ENCODE measurements at places on chromosomes 2 and 18.

GRCh38 chr2:233060501-233060979, 398 bp downstream of the INPP5D start:
- no peak for DNase-seq

- DNase-seq: no peak
Measured at GRCh38 chr18:23386317-23386716, 66.8 kb upstream of the RIOK3 start.

- no peak for DNase-seq
Measured at GRCh38 chr2:170685591-170685990, 29.5 kb upstream of the SP5 start.

- no peak for DNase-seq
Measured at GRCh38 chr2:43267381-43267780, 41.0 kb upstream of the ZFP36L2 start.

DNA sequence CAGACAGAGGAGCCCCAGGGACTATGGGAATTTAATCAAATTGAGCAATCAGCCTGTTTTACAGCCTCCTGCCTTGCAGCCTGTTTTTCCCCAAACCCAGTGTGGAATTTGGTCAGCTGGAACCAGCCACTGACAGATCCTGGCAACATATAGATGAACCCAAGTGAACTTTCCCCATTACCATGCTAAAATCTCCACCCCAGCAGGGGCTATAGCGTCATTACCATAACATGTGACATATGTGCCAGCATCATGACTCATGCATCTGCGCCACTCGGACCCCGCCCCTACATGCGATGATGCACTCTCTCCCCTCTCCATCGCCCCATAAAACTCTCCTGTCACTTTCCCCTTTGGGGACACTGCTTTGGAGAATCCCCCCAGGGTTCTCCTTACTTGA, 17.3 kb upstream of the FEZ2 start:
- no peak for DNase-seq

- DNase-seq: no peak
Measured at GRCh38 chr2:50613161-50613560, 418.8 kb downstream of the NRXN1 start.

GRCh38 chr2:140274891-140275290, 1494.7 kb upstream of the NXPH2 start:
- DNase-seq: no peak

- DNase-seq: no peak
Measured at GRCh38 chr18:50961974-50962373, 5.9 kb upstream of the ELAC1 start.

DNA sequence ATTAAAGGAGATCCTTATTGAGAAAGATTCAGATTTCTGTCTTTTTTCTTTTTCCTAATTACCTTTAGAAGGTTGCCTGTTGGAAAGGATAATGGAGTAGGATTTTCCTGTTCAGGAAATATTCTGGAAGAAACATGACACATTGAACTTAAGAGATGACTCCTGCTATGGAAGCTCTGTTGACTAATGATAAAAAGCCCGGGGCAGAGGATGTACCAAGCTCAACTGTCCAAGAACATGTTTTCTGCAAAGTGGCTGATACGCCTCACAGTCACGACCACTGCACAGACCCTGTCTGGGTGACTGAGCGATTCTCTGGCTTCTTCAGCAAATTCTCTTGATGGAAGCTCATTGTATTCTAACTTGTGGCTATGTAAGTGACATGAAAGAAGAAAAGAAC, 86.2 kb upstream of the THOC1 start:
- DNase-seq: no peak

DNA sequence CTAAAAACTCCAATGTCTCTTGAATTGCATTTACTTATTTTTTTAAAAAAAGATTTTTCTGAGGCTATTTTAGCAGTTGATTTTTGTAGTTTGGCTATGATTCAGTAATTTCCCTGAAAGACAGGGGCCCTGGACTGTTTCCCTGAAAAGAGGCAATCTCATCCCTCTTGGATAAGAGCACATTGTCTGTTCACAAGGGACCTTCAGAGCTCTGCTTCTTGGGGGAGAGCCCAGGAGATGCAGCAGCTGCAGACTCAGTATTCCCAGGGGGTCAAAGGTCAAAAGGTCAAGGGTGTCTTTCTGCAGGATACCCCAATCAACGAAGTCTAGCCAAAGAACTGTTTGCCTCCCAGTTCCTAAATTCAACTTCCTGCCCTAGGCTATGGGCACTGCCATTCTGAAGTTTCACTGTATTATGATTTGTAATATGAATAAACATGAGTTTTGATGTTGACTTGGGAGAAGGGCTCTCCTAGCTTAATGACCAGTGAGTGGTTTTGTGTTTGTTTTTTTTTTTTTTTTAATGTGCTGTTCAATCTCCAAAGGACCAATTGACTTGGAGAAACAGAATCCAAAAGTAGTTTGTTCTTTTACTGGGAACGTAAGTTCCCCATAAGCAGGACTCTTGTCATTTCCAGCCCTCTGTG, 157.0 kb upstream of the SERPINE2 start:
- no peak for DNase-seq

GRCh38 chr2:111923276-111923804, 24.9 kb downstream of the MERTK start:
- DNase-seq: no peak

DNA sequence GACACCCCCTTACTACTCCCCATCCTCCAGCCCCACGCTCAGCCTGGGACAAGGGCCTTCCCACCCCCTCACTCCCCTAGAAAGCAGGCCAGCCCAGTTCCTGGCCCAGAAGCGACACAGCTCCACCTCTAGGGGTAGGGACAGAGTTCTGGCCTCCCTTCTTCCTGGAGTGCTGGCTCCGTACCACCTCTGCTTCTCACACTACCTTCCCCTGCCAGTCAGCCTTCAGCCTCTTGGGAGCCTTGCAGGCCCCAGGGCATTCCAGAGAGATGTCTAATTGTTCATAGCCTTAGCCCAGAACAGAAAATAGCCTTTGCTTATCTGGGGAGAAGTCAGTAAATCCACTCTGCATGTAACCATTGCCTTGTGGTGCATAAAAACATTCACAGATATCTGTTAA, 13.1 kb upstream of the CATIP start:
- no peak for DNase-seq

- no peak for DNase-seq
Measured at GRCh38 chr18:2961821-2962220, 51.1 kb downstream of the LPIN2 start.

DNA sequence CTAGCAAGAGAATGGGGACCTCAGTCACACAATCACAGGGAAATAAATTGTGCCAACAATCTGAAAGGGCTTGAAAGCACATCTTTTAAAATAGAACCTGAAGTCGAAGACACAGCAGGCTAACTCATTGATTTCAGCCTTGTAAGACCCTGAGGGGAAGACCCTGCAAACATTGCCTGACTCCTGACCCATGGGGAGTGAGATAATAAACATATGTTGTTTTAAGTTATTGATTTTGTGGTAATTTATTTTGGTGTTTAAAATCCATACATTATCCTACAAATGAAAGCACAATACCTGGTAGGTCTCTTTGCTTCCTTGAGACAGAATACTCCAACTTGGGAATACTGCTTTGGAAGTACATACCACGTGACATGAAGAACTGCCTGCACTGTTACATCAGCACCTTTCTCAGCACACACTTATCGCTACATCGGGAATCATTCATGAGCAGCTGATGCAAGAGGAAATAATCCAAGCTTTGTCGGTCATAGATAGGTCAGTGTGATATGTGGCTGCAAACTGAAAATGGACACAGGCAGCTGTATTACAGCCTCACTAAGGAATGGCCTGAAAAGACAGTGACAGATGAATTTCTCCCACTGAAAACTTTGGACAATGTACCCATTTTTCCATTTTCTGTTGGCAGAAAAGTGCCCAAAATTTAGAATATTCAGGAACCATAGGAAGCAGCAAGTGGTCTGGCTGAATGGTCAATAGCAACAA, 494.5 kb upstream of the MAP2 start:
- DNase-seq: no peak

Data from transverse colon (tissue), 4 donors.